Activated CD4-positive, alpha-beta T cell treated with anti-CD3 and anti-CD28 coated beads, Interleukin-2, amount 50 U/mL, for 4 hours (primary cell): ENCODE measurements at places on chromosomes 5 and 9.

GRCh38 chr5:149887622-149888183 lies 56.9 kb downstream of the PDE6A start:
- DNase-seq = no peak

DNA sequence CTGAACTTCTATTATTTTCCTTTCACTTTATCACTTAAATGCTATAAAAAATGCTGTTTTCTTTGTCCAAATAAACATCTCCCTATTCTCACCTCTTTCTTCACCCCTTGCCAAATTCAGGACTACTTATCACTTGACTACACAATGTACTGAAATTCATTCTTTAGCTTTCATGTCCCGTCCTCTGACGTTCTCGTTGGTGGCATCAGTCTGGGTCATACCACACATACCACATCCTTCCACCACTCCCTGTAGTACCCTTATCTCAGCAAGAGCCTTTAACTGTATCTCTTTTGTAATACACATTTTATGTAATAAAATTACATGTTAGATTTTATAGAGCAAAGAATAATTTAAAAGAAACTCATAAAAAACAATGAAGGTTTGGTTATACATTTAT lies 231.1 kb upstream of the PAPPA start:
- DNase-seq = no peak

DNA sequence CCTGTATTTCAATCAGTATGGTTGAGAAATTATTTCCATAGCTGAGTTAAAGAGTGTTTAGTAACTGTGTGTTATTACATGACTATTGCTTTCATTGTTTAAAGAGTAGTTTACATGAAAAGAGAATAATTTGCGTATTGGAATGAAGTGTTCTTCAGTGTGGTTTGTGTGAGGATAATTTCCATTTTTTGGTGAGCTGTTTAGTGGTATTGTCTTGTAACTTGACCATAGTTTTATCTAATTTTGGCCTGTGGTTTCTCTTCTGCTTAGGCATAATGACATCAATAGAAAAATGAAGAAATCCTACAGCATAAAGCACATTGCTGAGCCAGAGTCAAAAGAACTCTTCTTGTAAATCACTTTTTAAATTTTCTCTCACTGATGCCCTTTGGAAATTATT lies 151.2 kb downstream of the SNCAIP start:
- no peak for DNase-seq

GRCh38 chr5:26582350-26583045 lies 455.9 kb downstream of the CDH9 start:
- no peak for DNase-seq

DNA sequence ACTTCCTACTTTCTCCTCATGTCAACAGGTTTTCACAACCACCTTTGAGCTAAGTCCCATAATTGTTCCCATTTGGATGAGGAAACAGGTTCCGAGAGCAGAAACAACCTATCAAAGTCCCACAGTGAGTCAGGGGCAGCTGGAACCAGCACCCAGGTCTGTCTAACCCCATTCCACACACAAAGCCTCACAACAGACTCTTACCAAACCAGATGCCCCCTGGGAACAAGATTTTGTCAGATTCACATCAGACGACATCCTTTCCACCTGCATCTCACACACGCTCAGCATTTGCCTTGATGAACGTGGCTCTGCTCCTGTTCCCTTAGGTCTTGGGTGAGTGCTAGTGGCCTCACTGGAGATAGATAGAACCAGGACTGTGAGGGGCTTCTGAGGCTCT lies 17.0 kb downstream of the SWI5 start:
- no peak for DNase-seq
